ENCODE measurements at places on chromosomes 5 and 9.

- no peak for DNase-seq
Observed at GRCh38 chr9:36191290-36191645, 547 bp downstream of the CLTA start.

GRCh38 chr5:85170183-85170582, 785.5 kb upstream of the EDIL3 start:
- DNase-seq: no peak

DNA sequence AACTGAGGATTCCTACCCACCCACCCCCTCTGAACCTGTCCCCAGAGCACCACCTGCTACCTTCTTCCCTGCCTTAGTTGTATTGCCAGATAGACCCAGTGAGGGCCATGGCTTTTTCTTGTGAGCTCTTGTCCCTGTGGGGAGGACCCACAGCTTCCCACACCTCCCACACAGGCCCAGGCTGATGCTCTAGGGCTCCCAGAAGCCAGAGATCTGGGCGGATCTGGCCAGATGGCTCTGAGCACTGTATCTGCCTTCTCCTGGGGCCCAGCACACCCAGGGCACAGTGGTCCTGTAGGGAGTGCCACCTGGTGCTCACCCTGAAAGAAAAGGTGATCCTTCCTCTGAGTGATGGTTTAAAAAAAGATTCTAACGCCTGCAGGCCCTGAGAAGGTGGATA, 131.7 kb downstream of the DAB2IP start:
- DNase-seq: no peak

- DNase-seq: no peak
Observed at GRCh38 chr9:118643118-118643517, 726.1 kb downstream of the BRINP1 start.

- peak; percentile 4 for DNase-seq
Observed at GRCh38 chr5:24407466-24407865, 237.3 kb downstream of the CDH10 start.

DNA sequence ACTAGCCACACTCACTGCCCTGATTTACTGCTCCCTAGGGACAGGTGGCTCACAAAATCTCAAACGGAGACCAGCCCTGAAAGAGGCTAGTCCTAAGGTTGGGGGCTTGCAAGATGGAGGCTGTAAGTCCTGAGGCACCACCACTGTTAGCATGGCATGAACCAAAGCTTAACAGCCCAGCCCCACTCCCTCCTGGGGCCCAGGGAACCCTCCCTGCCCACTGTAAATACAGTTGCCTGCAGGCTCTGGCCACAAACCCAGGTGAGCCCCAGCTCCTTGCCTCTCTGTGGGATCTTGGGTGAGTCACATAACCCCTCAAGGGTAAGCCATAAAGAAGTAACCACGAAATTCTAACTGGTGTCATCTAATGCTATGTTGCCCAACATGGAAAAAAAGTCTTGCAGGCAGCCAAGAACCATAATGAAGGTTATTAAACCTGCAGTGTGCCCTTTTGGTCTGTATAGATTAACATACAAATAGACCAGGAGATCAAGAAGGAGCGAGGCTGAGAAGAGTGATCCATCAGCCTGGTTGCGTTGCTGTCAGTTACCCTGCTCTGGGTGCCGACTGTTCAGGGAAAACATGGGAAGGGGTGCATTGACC, 1.7 kb upstream of the POMT1 start:
- DNase-seq: no peak

GRCh38 chr5:178438796-178439195, 151.4 kb downstream of the COL23A1 start:
- DNase-seq: no peak

DNA sequence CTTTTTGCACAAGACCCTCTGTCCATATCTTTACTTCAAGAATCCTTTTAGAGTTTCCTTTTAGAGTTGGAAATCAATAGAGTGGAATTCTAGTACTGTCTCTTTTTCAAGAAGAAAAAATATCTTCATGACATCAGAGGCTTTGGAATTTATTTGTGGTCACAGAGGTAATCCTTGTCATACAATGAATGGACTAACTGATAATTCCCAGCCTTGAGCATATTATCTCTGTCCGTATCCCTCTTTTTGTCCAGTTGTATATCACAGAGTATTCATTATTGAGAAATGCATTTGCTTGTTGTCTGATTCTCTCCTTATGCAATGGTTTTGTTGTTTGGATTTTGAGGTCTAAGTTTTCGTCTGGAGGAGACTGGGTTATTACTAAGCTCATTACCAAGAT, 82.0 kb upstream of the HAPLN1 start:
- no peak for DNase-seq

- no peak for DNase-seq
Observed at GRCh38 chr9:135036861-135037465, 50.5 kb upstream of the OLFM1 start.

DNA sequence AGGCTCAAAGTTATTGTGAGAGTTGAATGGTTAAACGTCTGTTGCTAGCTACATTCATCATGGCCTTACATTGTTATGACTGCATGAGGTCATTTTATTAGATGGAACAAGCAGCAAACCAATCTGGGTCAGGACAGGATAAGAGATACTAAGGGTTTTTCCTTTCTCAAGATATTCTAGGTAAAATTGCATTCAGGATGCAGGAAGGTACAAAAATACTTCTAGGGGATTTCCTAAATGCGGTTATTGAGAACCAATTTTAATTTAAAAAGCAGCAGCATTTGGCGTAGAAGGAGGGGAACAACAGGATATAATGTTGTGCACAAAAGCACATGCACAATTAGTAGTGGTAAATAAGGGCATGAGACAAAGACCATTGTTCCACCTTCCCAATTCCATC, 39.2 kb upstream of the LURAP1L start:
- no peak for DNase-seq

- DNase-seq: no peak
Observed at GRCh38 chr5:14040542-14040941, 96.1 kb upstream of the DNAH5 start.

GRCh38 chr5:58215364-58215763, 244.5 kb downstream of the PLK2 start:
- DNase-seq: no peak

- no peak for DNase-seq
Observed at GRCh38 chr9:114385397-114386181, 2.2 kb downstream of the AKNA start.

- peak; percentile 56 for DNase-seq
Observed at GRCh38 chr9:15834541-15834940, 281.7 kb downstream of the CCDC171 start.

GRCh38 chr5:168796593-168797580, 217.7 kb upstream of the PANK3 start:
- no peak for DNase-seq

GRCh38 chr5:160788102-160788660, 63.8 kb downstream of the ATP10B start:
- DNase-seq: no peak

GRCh38 chr9:122168356-122168755, 8.6 kb downstream of the MORN5 start:
- no peak for DNase-seq

- DNase-seq: no peak
Observed at GRCh38 chr5:33317271-33317670, 123.5 kb upstream of the TARS1 start.

GRCh38 chr5:146878476-146879172, at the start of gene PPP2R2B:
TSS of gene PPP2R2B (minus strand) at chr5:146878757.
- peak; percentile 37 for DNase-seq

- no peak for DNase-seq
Observed at GRCh38 chr5:181121675-181122561, 9.1 kb downstream of the OR2V1 start.

- no peak for DNase-seq
Observed at GRCh38 chr5:151924564-151925301, at the start of gene GLRA1. TSS of gene GLRA1 (minus strand) at chr5:151924851. CDS start at chr5:151924549, 302 bp downstream.

DNA sequence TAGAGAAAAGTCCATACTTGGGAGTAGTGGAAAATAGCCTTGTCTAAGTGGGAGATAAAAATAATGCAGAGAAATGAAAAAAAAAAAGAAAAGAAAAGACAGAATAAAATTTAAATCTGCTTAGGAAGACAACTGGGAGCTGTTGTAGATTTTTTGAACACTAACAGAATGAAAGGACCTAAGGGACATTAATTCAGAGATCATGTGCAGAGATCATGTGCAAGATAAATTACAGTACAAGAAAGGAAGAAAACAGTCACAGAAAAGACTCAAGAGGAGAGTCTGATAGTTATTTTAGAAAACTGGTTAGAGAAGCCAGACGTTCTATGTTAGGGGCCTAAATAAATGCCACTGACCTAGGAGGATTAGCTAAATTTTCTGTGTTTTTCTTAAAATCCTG, 1226.8 kb upstream of the NUDT12 start:
- no peak for DNase-seq

GRCh38 chr9:118650417-118650816, 718.8 kb downstream of the BRINP1 start:
- DNase-seq: no peak

DNA sequence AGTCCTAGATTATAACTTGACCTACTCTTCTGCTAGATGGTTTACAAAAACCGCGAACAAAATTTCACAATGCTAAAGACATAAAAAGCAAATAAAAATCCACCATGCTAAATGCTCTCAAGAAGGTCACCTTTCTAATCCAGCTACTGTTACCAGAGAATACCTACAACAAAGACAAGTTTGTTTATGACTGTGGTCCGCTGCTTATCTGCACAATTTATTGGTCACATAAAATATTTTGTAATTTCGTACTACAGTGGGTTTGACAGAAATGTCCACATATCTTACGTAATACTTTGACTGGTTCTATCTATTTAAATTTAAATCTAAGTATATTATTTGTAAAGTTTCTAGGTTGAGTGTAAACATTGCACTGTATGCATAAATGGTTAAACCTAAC, 257.6 kb upstream of the ZNF608 start:
- no peak for DNase-seq

- no peak for DNase-seq
Observed at GRCh38 chr5:73318308-73318719, 130.3 kb downstream of the FOXD1 start.

DNA sequence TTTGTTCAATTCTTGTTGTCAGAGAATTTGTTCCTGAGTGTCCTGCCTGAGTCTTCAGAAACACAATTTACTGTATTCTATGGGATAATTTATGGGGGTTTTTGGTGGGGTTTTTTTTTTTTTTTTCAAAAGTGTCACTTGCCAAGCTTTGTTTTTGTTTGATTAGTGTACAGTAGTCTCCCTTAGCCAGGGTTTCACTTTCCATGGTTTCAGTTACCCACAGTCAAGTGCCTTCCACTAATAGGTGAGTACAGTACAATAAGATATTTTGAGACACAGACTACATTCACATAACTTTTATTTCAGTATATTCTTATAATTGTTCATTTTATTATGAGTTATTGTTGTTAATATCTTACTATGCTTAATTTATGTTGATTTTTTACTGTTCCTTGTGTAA, 25.0 kb upstream of the AUH start:
- no peak for DNase-seq

DNA sequence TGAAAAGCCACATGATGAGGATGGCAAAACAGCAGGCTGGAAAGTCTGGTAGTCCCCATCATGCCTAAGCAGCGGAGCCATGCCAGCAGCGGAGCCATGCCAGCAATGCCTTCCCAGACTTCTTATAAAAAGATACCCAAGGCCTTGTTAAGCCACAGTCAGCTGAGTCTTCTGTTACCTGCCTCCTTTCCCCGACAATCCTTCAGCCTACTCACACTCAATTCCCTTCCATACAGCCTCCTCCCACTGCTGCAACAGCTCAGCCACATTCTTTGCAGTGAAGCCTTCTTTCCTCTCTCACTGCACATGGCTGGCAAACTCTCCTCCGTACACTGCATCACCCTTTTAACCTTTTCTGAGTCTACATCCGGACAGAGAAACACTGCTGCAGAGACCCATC, 114.9 kb downstream of the AUH start:
- no peak for DNase-seq

DNA sequence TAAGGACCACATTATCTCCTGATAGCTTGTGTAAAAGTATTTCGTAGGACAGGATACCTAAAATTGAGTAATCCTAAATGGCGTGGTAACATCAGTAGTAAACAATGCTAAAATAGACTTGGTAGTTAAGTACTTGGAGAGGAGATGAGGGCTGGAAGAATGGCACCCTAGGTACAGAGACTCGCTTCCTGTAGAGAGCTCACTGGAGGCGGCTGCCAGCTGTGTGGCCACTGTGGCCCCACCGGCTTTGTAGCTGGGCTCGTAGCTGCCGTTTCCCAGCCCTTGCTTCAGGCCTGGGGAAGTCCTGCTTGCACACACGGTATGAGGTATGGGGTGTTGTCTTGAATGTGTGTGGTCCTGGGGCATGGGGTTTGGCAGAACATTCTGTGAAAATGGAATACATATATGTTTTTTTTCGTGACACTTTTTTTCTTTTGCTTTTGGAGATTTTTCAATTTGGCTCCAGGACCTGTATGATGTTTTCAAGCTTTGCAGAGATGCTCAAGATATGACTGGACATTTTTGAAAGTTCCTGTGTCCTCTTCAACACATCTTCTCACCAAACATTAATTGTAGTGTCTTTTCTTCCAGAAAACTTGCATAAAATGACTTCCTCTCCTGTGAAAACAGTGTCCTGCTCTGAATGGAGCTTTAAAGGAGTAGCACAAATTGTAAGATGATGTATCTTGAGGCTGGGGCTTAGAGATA, 58.0 kb downstream of the RCL1 start:
- no peak for DNase-seq

GRCh38 chr5:131270809-131271208, 7.0 kb downstream of the CDC42SE2 start:
- no peak for DNase-seq

GRCh38 chr5:181205761-181206649, 1.0 kb upstream of the TRIM7 start:
- DNase-seq: no peak

GRCh38 chr9:98034593-98035546, 21.7 kb upstream of the NANS start:
- DNase-seq: peak; percentile 55

DNA sequence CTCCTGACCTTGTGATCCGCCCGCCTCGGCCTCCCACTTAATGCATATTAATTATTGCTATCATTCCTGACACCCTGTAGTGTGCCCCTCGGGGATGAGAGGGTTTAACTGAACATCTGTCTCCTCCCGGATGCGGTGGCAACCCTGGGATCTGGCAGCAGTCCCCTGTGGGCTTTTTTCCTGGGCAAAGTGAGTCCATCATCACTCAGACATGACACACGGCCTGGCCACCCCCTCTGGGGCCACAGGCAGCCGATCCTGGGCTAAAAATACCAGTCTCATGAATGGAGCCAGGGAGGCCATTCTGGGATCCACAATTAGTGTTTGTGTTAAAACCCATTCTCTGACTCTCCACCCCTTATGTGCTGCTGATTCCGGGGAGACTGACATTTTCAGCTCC, 161.2 kb downstream of the RGS3 start:
- no peak for DNase-seq

DNA sequence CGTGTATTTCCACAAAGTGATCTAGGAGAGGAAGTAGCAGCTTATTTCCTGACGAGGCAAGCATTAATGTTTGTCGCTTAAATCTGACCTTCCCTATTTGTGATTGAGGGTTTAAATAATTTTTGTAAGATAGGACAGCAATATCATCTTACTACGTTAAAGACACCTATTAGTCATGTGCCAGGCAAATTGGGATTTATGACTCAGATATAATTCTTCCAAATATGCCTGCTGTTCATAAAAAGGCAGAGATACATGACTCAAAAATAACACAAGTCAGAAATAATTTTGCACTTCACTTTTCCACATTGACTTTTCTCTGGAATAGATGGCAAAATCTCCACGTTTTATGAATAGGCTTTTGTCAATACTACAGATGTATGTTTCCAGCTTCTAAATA, 43.0 kb upstream of the CDH12 start:
- DNase-seq: no peak

- DNase-seq: no peak
Observed at GRCh38 chr9:23824830-23825591, 1.0 kb downstream of the ELAVL2 start.
